Substantia nigra (tissue), 51 donors: ENCODE measurements at places on chromosomes 6 and 20.

- DNase-seq, result no peak
Measured at GRCh38 chr6:16741112-16742016, 19.9 kb downstream of the ATXN1 start.

GRCh38 chr6:18488526-18489270 is 101.5 kb downstream of the RNF144B start:
- DNase-seq, result no peak

- no peak for DNase-seq
Measured at GRCh38 chr6:30113841-30114240, 951 bp upstream of the TRIM31 start.

DNA sequence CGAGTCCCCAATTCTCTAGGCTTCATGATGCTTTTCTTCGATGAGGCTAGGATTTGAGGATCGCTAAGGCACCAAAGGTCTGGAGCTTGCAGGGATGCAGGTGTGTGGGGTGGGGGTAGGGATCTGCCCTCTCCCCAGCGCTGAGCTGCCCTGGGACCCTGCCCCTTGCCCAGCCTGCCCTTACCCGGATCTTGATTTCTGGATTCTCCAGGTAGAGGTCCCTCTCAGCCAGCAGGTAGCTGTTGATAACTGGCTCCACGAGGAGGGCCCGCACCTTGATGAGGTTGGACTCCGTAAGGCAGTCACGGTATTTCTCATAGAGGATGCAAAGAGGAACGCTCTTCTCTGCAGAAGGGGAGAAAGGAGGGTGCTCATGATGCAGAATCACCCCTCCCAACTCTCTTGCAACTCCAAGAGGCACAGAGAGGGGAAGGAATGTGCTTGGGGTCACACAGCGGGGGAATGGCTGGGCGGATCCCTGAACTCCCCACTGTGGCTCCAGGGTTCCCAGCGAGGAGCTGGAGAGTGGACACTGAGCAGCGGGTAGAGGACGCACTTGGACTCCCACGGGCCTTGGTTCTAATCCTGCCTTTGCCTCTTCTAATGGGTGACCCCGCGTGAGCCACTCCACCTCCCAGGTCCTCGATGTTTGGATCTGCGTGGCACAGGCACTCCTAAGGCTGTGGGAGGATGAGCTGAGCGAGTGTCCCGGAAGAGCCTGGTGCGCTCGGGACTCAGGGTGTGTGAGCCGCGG is 32.7 kb downstream of the TGM2 start:
- no peak for DNase-seq

DNA sequence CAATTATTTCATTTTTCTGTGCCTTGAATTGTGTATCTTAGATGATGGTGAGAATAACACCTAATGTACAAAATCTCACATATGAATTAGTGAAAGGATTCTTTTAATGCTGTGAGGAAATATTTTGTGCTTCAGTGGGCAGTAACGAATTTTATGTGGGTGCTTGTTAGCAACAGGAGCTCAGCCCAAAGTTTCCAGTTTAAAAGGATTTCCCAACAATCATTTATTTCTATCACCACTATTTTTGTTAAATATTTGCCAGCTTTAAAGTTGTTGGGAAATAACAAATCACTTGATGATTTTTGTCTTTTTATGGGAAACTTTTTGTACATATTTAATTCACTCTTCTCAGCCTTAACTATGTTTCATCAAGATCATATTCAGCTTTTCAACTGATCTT is 111.8 kb downstream of the QKI start:
- no peak for DNase-seq

GRCh38 chr6:62614442-62614841 is 328.4 kb upstream of the KHDRBS2 start:
- no peak for DNase-seq

GRCh38 chr6:3114377-3114776 is 4.1 kb upstream of the BPHL start:
- DNase-seq, result no peak

DNA sequence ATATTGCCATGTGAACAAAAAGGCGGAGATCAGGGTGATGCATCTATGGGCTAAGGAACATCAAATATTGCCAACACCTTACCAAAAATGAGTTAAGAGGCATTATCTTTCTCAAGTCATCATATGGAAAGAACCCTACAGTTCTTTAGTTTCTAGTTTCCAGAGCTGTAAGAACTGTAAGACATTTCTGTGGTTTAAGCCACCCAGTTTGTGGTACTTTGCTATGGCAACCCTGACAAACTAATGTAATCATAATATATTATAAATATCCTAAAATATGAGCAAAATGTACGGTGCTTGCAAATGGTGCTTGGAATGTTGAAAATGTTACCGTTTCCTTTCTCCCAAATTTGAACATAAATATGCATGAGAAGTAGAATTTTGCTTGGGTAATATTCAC is 349.6 kb downstream of the PHF3 start:
- DNase-seq, result no peak

- no peak for DNase-seq
Measured at GRCh38 chr6:169035385-169036240, 218.0 kb downstream of the THBS2 start.

- no peak for DNase-seq
Measured at GRCh38 chr20:57809661-57810172, 99.9 kb upstream of the PMEPA1 start.

DNA sequence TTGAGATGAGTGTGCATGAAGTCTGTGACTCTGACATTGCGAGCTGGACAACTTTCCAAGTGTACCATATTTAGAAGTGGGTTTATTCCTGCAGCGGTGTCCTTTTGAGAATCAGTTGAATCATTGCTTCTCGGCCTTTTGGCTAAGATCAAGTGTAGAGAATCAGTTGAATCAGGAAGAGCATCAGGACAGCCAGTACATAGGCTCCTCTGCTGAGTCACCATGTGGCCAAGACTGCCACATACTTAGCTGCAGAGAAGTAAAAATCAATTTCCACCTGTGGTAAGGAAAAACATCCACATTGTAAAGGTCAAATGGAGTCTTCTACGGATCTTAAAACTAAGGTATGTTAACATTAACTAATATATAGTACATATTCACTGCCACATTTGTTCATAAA is 428.4 kb upstream of the MARCKS start:
- DNase-seq, result no peak

GRCh38 chr6:31035862-31036497 is 25.7 kb downstream of the MUC22 start:
- no peak for DNase-seq

DNA sequence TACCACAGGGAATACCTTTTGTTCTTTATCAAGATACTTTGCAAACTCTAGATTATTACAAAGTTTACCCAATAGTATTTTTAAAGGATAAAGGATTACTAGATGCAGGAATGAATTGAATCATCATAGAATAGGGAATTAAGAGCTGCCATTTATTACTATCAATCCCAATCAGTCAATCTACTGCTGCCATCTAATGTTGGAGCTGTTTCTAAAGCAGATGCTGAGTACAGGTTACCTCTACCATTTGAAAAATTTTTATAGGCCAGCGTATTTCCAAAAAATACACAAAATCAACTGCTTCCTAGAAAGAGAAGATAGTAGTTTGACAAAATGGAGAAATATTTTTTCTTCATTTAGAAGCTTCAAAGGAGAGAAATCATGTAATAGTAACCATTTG is 520.4 kb downstream of the ADGRB3 start:
- no peak for DNase-seq

- DNase-seq, result no peak
Measured at GRCh38 chr6:147904416-147904815, 395.9 kb downstream of the SAMD5 start.

DNA sequence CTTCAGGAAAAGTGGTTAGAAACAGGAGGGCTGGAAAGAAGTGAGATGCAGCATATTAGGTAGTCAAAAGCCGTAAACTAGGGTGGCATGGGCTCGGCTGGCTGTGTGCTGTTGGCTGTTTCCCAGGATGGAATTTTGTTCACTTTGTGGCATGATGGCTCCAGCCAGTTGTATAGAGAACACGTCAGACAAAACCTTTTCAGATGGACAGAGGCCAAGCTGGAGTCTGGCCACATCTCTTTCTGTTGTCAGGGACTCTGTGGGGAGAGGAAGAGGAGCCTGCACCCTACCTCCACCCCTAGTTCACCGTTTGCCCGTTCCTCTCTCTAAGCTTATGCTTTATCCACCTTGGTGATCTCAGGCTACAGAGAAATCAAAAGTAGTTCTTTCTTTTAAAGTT is 22.0 kb downstream of the C6orf89 start:
- no peak for DNase-seq

GRCh38 chr6:161924516-161925116 is 650.8 kb upstream of the AGPAT4 start:
- no peak for DNase-seq

DNA sequence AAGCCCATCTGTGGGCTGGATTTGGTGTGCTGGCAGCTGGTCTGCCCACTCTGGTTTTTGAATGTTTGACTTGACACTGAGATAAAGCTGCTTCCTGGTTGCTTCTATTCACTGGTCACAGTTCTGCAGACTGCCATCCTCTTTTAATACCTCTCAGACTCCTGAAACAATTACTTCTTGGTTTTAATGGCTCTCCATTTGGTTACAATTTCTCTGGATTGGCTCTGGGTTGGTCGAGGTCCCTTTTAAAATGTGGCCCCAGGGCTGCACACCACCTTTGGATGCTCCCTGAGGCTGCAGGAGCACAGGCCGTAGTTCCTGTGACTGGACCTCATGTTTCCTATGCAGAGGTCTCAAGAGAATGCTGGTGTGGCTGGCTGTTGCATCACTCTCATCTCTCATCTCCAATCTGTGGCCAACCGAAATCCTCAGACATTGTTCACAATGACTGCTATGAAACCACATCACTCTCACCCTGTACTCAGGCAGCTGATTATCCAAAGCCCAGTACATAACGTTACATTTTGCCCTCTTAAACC is 98.5 kb downstream of the INSM1 start:
- DNase-seq, result no peak

DNA sequence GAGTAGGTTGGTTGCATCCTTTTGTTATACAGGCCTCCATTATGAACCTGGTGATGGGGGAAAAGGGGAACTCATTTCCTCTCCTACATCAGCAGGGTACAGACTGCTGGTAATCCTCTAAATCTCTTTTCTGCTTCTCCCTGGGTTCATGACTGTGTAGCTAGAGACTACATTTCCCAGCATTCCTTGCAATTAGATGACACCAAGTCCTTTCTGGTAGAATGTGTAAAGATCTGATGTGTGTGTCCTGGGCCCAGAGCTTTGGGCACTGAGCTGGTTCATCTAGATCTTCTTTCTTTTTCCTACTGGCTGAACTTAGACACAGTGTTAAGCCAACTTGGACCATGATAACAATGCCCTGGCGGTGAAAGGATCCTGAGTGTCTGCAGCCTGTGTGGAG is 104.7 kb upstream of the IFNGR1 start:
- DNase-seq, result no peak
